ENCODE measurements at places on chromosomes 2 and 18.

DNA sequence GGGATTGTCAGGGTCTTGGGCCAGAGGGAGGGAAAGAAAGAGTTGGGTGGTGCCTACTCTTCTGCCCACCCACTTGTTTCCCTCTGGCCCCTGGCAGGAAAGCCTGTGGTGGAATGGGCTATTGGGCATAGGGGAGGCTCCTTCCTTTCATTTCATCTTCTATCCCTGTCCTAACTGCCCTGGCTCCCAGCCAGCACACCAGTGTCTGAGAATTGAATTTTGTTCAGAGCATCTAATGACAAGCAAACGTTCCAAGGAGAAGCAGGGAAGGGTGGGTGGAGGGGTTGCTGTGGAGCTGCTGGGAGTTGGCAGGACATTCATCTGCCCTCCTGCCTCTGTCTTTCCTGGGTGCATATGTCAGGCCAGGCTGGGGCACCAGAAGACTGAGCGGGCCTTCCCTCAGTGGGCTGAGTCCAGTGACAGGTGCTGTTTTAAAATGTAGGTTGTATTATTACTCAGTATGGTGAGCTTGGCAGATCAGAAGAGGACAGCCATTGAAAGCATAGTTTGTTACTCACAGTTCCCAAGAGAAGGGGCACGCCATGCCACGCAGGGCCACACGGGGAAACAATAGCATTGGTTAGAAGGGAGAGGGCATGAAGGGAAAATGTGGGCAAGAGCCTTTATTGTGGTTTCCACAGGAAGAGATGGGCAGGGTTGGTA lies 171.9 kb downstream of the ACOXL start:
- no peak for DNase-seq

- DNase-seq = no peak
Measured at GRCh38 chr2:44700824-44701223, 240.7 kb upstream of the SIX3 start.

- DNase-seq = peak; percentile 20
Measured at GRCh38 chr2:135585586-135585985, 54.3 kb downstream of the R3HDM1 start.

DNA sequence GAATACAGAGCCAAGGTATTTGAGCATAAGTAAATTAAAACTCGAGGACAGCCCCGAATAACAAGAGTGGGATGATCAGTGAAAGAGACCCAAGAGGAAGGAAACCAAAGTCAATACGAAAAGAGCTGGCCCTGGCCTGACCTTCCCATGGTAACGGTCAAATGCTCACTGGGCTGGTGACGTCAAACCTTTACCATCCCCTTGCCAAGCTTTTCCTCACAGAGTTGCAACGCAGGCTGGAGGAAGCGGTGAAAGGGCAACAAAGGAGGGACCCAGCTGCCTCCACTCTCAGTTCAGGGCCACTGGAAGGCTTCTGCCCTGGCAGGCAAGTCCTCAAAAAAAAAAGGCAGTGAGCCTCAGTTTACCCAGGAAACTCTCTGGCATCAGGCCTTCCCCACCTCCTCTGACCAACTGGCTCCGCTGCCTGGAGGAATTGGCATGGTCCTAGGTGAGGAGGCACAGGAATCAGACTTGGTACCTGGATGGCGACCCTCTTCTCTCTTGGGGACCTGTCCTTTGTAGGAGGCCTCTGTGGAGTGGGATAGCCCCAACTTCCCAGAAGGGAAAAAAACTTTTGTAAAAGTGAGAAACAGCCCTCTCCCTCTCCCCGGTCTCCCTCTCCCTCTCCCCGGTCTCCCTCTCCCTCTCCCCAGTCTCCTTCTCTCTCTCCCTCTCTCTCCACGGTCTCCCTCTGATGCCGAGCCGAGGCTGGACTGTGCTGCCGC lies 212.4 kb downstream of the ANAPC1 start:
- DNase-seq = no peak

DNA sequence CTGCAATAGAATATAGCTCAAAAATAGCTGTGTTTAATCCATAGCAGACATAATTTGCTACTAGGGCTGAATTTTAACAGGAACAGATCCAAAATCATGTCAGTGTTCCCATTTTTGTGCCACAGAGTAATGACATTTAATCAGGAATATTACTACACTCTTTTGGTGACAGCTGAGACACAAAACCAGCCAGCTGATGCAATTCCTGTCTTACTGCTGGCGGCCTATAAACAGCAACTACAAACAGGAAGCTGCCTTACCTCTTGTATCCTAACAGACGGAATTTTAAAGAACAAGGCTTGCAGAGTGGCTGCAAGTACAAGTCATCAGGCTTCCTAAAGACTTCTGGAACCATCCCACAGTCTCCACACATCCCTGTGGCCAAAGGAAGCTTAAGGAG lies 218.1 kb downstream of the ZNF521 start:
- no peak for DNase-seq

DNA sequence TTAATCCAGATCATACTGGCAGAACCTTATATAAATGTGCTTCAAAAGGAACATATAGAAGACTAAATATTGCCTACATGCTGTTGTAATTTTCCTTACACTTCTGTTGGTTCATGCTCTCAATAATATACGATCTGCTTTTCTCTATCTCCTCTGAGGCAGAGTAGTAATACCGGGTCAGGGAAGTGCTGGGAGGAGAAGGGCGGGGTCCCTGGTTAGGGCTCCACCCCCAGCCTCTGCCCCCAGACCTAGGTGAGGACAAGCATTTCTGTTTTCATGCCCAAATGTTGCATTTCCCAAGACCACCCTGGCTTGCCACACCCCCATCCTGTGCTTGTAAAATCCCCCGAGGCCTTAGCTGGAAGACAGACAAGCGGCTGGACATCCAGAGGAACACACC lies 55.3 kb downstream of the PLA2R1 start:
- no peak for DNase-seq

- no peak for DNase-seq
Measured at GRCh38 chr2:224849264-224849663, 133.1 kb upstream of the CCDC195 start.

- no peak for DNase-seq
Measured at GRCh38 chr2:204032301-204032700, 95.7 kb downstream of the ICOS start.

DNA sequence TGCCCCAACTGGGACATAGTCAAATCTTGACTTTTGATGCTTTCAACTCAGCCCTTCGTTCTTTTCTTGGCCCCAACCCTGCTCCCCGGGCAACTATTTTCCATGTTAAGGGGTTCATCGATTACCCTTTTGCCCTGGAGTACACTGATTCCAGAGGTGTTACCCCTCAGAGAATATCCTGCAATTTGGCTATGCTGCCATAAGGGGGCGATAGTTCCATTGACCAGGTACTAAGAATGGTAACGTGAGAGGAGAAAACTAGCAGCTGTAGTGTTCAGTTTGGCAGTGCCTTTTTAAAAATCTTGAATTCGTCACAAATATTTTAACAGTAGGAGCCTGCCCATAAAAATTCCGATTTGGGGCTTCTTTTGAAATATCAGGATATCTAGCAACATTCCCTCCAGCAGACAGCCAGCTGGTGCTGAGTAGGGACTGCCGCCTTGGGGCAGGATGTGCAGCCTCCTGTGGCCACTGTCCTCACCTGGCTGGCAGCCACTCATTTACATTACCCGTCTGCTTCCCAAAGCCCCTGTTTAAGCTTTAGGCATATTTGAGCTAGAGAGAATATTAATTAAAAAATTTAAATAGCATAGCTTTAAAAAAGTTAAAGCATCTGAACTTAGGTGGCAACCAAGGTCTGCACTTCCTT lies 146.3 kb upstream of the SKOR2 start:
- no peak for DNase-seq

- DNase-seq = no peak
Measured at GRCh38 chr2:239378918-239379640, 21.7 kb downstream of the HDAC4 start.

DNA sequence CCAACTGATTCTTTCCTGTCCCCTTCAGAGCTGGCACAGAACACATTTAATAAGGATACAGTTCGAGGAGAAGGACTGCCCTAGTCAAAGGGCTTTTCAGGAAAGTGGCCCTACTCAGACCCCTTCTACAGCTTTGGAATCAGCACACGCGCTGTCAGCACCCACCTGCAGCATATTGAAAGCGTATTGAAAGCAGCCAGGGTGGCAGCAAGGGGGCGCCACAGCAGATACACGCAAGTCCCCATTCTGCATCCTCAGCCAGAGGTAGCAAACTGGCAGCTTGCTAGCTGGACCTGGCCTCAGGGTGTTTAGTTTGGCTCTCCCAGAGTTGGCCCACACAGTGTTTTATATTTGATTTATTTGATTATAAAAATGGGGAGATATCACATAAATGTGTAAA lies 101.0 kb upstream of the NT5C1B start:
- DNase-seq = no peak

- no peak for DNase-seq
Measured at GRCh38 chr2:5164776-5165525, 527.2 kb upstream of the SOX11 start.

GRCh38 chr2:85468096-85468703 lies 49.7 kb downstream of the SH2D6 start:
- DNase-seq = no peak

- DNase-seq = no peak
Measured at GRCh38 chr2:186995092-186995491, 146.1 kb upstream of the ZSWIM2 start.

DNA sequence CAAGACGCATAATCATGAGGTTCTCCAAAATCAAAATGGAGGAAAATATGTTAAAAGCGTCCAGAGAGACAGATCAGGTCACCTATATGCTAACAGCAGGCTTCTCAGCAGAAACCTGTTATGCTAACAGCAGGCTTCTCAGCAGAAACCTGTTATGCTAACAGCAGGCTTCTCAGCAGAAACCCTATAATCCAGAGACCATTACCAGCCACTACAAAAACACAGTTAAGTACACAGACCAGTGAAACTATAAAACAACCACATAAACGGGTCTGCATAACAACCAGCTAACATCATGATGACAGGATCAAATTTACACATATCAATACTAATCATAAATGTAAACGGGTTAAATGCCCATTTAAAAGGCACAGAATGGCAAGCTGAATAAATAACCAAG lies 1548.4 kb upstream of the TMEFF2 start:
- DNase-seq = no peak

DNA sequence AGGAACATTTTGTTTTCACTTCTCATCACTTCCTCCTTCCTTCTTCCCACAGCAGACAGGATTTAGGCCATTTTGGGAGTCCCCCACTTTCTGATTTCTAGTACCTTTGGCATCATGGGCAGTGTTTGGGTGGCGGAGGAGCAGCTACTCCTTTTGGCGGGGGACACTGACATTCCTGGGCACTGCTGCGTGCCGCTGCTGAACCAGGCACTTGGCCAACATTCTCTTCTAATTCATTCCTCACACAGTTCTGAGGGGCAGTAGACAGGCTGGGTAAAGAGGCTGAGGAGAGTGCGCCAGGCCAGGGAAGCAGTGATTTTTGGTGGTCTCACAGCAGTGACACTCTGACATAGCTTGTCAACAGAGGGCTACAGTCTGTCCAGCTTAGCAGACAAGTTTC lies 270.2 kb downstream of the LOXHD1 start:
- DNase-seq = no peak

- no peak for DNase-seq
Measured at GRCh38 chr2:232328032-232328422, 50.5 kb upstream of the ALPP start.

GRCh38 chr2:72994282-72994990 lies 77.1 kb downstream of the SFXN5 start:
- no peak for DNase-seq

GRCh38 chr18:10682368-10682714 lies 156.5 kb downstream of the NAPG start:
- DNase-seq = no peak

GRCh38 chr2:56347881-56348280 lies 164.1 kb downstream of the CCDC85A start:
- DNase-seq = no peak

- no peak for DNase-seq
Measured at GRCh38 chr2:25548601-25549000, 124.8 kb downstream of the DTNB start.

DNA sequence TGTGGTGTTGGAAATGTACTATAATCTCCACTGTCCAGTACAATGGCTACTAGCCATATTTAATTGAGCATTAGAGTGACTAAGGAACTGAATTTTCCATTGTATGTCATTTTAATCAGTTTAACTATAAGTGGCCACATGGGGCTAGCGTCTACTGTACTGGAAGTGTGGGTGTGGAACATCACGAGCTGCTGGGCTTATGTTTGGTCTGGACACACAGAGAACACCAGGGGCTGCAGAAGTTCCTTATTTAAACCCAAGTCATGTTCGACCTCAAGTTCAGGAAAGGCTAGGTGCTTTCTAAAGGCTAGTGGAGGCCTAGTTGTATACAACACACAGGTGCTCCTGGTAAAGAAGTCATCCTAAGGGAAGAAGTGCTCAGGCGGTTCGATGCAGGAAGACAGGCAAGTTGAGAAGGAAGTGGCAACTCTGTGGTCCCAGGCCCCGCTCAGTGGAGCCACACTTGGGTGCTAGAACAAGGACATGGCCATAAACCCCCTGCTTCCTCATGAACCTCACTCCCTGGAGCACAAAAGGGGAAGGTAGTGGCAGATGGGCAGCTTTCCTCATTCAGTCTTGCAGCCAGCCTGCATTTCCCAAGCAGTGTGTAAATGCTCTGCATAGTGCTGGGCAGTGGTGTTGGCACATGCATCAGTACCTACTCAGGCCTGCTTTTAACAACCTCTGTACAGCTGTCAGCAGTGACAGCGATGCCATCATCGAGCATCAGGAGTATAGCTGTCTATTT lies 13.3 kb downstream of the LGALSL start:
- peak; percentile 28 for DNase-seq

- DNase-seq = no peak
Measured at GRCh38 chr18:49177812-49178211, 227.0 kb upstream of the SMAD7 start.

DNA sequence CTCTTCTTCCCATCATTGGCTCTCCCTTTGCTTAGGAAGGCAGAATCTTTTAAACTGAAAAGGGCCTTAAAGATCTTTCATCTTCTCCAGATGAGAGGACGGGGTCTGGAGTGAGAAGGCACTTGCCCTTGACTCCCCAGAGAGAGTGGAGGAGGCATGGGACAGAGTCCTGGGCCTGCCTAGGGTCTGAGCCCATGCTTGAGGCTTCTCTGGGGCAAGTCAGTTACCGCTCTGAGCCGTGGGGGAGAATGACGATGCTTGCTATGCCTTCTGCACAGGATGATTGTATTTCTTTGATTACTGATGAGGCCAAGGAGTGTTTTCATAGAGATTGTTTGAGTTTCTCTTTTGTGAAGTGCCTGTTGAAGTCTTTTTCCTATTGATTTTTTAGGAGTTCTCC lies 921 bp downstream of the PLB1 start:
- DNase-seq = no peak
